ENCODE measurements at places on chromosomes 5 and 9. TPM values are rescaled to one million over a fixed set of nuclear protein-coding genes. Genes with fewer than 3 reads are reported as not detected.

The BSPRY gene
- not detected for polyA plus RNA-seq

The STKLD1 gene
- 1.2 TPM for polyA plus RNA-seq

- DNase-seq, result no peak
Observed at GRCh38 chr9:116812231-116813030, 125.3 kb downstream of the TRIM32 start.

The GRAMD2B gene
- 1.5 TPM for polyA plus RNA-seq

DNA sequence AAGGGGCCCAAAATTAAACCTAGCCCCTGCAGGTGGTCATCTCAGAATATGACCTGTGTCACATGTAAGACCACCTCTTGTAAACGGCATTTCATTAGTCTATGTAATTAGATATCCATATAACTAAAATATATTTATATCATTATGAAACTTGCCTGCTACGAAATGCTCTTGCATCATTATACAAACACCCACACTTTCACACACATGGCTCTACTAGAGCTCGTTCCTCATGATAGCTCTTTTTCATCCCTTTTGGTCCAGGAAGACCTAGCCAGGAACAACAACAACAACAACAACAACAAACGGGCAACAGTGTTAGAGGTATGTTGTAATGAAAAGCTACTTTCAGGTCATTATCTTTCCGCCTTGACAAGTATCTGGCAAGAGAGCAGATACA lies 58.6 kb downstream of the LHFPL2 start:
- no peak for DNase-seq

- DNase-seq, result peak; percentile 20
Observed at GRCh38 chr5:80516826-80517225, 28.9 kb downstream of the FAM151B start.

DNA sequence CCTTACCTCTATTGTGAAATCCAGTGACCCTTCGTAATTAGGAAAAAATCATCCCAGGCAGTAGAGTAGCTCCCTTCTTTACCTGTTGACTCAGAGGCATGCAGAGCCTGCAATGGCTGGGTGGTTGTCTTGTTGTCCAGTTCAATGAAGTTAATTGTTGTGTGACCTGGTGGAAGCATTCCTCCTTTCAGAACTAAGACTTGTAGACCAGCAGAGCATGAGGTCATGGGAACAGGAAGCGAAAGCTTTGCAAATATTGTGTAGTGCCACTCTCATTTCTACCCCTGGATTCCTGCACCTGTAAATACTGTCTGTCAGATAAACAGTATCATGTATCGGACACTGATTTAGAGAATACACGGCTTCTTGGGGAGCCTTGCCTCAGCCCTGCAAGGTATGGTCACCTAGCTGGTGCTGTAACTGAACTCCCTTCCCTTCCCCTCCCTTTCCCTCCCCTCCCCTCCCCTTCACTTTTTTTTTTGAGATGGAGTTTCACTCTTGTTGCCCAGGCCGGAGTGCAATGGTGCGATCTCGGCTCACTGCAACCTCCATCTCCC lies 5.7 kb upstream of the PRXL2C start:
- no peak for DNase-seq

- DNase-seq, result no peak
Observed at GRCh38 chr9:89919171-89919681, 314.4 kb downstream of the GADD45G start.

DNA sequence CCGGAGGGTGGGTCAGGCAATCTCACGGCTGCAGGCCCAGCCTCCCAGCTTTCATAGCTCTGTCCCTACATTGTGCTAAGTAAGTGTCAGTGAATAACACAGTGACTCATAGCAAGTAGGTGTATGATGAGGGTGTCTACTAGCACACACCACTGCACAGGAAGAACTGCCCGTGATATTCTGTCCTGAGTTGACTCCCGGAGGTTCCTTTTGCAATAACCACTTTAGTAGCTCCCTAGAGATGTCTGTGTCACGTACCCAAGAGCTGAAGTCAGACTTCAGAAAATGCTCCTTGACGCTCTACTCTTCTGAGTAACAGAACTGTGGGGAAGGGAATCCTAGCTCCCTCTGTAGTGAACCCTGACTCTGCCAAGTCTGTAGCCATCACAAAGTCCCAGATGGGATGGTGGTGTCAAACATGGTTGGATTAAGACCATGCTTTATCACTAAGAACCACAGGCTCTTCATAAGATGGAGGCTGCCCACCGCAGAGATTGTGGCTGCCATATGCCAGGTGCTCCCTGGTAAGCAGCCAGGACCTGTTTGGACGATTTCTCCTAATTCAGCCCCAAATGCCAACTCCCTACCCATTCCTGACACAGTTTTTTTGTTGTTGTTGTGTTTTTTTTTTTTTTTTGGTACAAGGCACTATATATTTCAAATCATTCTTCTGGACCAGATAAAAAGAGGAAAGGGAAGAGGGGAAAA lies 352.6 kb upstream of the PANK3 start:
- DNase-seq, result no peak

The PLPPR1 gene
- polyA plus RNA-seq, result 0.04 TPM

DNA sequence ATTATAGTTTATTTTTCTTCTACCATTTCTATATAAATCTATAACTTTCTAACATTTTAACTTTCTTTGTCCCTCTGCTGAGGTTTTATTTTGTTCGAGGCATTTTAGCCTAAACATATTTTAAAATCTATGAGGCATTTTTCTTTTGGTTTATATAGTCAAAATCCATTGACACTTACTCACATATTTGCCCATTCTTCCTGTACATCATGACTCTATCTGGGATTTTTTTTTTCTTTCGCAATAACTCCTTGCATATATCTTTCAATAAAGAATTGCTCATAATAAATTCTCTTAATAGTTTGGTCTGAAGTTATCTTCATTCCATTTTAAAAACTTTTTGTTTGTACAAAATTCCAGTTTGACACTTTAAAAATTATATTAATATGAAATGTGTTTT lies 632.3 kb downstream of the TLE4 start:
- DNase-seq, result no peak

DNA sequence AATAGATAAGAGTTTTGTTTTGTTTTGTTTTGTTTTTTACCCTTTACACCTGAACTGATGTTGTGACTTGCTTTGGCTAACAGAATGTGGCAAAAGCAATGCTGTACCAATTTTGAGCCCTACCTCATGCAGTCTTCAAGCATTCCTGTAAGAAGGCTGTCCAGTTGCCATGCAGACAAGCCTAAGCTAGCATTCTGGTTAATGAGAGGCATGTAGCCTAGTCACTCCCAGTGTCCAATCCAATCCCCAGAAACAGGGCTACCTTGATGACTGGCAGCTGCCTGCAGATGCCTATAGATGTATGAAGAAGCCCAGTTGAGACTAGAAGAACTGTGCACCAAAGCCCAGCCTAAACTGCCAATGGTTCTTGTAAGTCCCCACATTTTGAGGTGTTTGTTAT lies 9.4 kb upstream of the EFNA5 start:
- DNase-seq, result no peak

GRCh38 chr5:131488463-131488862 lies 146.6 kb downstream of the RAPGEF6 start:
- no peak for DNase-seq

GRCh38 chr5:40485021-40485998 lies 194.4 kb upstream of the PTGER4 start:
- no peak for DNase-seq

The GARIN3 gene
- polyA plus RNA-seq, result not detected

DNA sequence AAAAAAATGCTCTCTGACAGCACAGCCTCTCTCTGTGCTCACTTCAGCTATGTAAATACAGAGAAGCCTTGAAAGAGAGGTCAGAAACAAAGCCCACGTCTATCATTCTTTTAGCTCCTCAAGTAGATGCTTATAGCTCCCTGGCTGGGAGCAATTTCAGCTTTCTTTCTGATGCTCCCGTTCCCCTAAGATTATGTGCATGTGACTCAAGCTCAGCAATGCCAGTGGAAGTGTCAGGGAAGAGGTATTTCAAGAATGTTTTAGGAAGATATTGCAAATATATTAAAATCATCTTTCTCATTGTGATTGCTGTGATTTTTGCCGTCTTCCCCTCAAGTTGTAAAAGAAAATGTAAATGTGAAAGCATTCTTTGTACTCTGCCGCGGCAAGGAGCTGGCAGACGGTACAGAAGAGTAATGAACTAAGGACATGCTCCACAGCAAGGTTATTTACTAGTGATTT lies 1353.7 kb upstream of the ACO1 start:
- no peak for DNase-seq

GRCh38 chr9:124496075-124496449 lies 11.1 kb downstream of the NR5A1 start:
- no peak for DNase-seq

DNA sequence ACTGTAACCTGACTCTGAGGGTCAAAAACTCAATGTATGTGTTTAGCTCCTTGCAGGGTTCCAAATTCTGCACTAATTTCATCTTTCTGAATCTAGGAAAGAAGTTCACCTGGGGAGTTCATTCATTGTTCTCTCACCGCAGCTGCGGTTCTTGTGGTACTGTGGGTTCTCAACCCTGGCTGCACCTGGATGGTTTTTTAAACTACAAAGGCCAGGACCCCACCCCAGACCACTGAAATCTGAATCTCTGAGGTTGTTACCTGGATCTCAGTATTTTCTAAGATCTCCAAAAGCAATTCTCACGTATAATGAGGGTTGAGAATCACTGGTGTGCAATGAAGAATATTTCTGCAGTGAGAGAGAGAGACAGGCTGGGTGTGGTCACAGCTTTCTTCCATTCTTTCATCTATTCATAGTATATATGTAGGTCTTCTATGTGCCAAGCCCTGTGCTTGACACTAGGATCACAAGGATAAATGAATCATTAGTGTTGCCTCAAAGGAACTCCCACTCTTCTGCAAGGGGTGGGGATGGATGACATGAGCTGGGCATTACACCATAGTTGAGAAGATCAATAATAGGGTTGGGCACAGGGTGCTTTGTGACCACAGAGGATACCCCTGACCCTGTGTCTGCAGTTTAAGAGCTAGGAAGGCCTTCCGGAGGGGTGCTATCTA lies 109.8 kb downstream of the GALNT10 start:
- DNase-seq, result no peak

DNA sequence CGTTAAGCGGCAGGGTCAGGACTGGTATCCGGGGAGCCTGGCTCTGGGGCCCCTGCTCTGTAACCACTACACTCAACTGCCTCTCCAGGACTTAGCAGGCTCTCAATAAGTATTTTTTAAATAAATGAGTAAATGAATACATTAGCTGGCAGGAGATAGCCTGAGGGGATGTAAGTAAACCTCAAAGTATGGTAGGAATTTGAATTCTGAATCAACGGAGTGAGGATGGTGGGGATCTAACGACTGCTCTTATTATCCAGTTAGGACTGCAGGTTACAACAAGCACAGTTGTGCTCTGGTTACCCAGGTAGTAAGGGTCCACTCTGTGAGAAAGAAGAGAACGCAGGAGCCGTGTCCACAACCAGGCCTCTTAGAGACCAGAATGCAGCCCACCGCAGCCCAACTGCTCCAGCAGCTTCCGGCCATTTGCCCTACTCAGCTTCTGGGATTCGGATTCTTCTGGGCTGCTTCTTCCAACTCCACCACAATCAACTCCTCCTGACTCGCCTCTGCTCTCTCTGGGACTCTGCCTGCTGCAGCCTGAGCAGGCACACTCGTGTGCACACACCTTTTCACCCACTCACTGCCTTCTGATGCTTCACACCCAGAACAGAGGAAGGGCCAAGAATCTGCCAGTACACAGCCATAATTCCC lies 52.6 kb downstream of the MED27 start:
- DNase-seq, result peak; percentile 20

GRCh38 chr5:145449794-145450193 lies 385.3 kb downstream of the PRELID2 start:
- no peak for DNase-seq

DNA sequence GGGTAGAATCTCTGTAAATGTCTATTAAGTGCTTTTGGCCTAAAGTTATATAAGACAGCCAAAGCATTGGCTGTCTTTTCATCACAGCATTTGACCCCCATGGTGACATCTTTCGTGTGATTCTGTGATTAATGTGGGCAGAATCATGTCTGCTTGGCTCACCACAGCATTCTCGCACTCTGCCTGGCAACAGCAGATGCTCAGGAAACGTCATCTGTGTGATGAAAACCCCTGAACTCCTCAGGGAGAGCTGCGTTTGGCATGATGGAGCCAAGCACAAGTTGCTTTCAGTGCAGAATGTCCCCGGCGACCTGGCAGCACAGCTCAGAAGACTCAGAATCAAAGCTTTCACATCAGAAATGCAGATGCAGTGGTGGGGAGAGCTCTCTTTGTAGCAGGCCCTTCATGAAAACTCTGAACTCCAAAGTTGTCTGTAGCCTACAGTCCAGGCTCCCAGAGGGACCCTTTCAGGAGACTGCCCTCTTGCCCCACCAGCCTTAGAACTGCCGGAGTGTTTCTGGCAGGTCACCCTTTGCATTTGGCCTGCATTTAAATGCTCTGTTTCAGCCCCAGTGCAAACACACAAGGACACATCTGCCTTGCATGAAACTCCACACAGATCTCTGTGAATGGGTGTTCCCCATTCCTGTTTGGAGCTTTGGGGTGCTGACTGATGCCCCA lies 155.6 kb upstream of the PANK3 start:
- DNase-seq, result no peak

The EEIG1 gene
- polyA plus RNA-seq, result 24.1 TPM

DNA sequence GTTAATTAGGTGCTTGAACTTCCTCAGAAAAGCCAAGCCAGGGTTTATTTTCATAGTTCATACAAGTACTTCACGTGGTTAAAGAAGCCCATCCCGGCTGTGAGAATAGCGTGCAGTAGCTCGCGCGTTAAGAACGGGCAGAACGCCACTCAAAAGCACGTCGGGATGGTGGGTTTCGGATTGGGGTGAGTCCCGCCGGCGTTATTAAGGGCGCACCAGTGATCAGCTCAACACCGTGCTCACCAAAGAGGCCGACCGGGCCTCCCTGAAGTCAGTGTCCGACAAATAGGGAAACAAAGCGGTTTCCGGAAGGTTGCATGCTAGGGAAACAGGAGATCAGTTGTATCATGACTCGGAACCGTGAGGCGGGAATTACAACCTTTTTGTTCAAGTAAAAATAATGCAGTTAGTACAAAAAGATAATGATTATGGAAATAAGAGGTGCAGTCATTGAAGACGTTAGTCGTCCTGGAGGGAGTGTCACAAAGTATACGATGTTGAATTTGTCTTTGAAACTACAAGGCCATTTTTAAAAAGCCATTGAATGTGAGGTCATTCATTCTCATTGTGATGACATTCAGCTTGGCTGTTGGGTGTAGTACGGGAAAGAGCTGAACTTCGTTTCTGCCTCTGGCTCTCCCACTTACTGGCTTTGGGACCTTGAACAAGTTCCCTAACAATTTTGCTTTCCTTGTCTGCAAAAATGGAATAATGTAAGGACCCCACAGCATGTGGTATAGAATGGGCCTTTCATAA lies 992 bp downstream of the SETD9 start:
- DNase-seq, result no peak

The CARD9 gene
- polyA plus RNA-seq, result 0.94 TPM

All from A549 (cell line).